Nephron progenitor cell (in vitro differentiated cells): ENCODE measurements at places on chromosomes 11 and 22.

GRCh38 chr11:128827191-128827893, 39.8 kb downstream of the KCNJ1 start:
- H3K4me3 ChIP-seq, result no peak overlapping the region
- peaks cover 24% of the 10 kb centered on the region for H3K27me3 ChIP-seq
- no peak for DNase-seq
- H3K4me1 ChIP-seq, result peaks cover 40% of the 10 kb centered on the region
- no peaks in the 10 kb centered on the region for H3K36me3 ChIP-seq

- H3K4me1 ChIP-seq, result peaks cover 48% of the 10 kb centered on the region
- peaks cover 35% of the 10 kb centered on the region for H3K27me3 ChIP-seq
- DNase-seq, result no peak
- peaks cover 34% of the 10 kb centered on the region for H3K36me3 ChIP-seq
- H3K4me3 ChIP-seq, result no peak overlapping the region
These were observed 2.8 kb upstream of the PHLDB1 start for GRCh38 chr11:118604566-118604965.

GRCh38 chr11:72594493-72595291, 79.5 kb downstream of the PDE2A start:
- H3K4me3 ChIP-seq, result no peak overlapping the region
- H3K27me3 ChIP-seq, result peaks cover 81% of the 10 kb centered on the region
- H3K36me3 ChIP-seq, result no peaks in the 10 kb centered on the region
- peaks cover 43% of the 10 kb centered on the region for H3K4me1 ChIP-seq

DNA sequence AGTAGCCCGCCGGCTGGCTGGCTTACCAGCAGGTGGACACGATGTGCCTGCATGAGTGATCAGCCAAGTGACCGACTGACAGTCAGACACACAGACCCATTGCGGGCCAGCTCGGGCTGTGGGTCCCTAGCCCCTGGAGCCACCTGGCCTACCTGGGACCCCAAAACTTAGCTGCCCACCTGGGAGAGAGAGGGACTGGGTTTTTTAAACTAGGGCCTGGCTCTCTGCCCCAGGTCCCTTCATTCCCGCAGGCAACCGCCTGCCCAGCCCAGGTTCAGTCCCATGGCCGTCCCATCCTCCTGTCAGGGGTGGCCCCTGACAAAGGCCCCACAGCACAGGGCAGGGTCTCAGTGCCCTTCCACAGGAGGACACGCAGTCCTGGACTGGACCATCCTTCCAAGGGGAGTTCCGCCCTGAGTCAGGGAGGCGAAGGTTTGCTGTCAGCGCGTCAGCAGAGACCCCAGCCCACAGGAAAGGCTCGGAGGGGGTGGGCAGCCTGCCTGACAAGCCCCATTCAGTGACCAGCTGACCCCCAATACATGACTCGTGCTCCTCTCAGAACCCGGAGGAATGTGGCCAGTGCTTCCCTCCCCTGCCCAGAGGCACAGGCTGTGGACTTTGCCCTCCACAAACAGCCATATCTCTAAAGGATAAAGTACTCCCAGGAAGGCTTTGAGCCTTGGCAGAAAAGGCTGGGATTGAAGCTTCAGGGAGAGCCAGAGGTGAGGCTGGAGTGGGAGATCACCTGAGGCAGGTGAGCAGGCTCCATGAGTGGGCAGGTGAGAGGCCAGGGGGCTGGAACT, 8.4 kb downstream of the SLCO2B1 start:
- H3K27me3 ChIP-seq, result peaks cover 17% of the 10 kb centered on the region
- H3K27ac ChIP-seq, result no peak overlapping the region
- no peak overlapping the region for H3K4me3 ChIP-seq
- H3K4me1 ChIP-seq, result peaks cover 16% of the 10 kb centered on the region

DNA sequence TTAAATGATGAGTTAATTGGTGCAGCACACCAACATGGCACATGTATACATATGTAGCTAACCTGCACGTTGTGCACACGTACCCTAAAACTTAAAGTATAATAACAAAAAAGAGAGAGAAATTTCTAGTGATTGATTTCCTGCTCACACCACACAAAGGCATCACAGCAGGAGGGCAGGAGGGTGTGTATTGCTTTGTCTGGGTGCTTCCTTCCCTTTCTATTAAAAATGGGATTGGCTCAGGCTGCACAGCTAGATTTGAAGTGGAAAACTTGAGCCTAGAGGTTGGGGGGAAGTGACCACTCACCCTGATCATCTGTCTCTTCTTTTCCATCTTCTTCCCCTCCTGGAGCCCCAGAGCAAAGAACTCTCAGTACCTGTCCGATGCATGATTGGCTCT, 944 bp upstream of the SCGB1D2 start:
- H3K4me1 ChIP-seq, result peaks cover 6% of the 10 kb centered on the region

DNA sequence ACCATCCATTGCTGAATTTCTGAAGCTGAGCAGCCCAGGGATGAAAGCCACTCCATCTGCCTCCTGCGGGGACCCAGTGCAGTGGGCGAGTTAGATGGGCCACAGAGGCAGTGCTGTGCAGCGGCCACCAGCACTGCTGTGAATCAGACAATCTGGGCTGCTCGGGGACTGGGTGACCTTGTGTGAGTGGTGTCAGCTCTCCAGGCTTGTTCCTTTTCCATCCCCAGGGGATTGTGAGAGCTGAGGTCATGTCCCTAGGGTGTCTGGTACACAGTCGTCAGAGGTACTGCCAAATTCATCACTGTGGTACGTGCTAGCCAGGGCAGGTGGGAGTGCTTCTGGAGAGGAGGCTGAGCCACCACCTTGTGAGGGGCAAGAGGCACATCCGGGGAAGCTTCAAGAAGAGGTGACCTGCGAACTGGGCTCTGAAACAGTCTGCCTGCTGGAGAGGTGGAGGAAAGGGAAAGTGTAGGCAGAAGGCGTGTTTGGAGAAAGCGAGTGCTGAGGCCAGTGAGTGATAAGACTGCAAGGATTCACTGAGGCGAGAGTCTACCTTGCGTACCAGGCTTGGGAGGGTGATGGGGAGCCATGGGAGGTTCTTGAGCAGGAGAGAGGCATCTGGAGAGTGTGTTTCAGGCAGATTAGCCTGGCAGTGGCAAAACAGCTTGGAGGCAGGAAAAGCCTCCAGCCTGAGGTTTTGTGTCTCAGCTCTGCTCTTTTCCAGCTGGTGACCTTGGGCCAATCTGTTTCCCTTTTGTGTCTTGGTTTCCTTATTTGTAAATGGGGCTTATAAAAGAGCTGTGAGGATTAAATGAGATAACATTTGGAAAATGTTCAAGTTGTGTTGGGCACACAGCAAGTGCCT, 22.7 kb downstream of the CACNA1I start:
- peak overlapping the region; percentile 12 for H3K27ac ChIP-seq
- H3K36me3 ChIP-seq, result no peaks in the 10 kb centered on the region
- no peak for DNase-seq
- peaks cover 25% of the 10 kb centered on the region for H3K27me3 ChIP-seq
- peaks cover 36% of the 10 kb centered on the region for H3K4me1 ChIP-seq
- H3K4me3 ChIP-seq, result no peak overlapping the region

DNA sequence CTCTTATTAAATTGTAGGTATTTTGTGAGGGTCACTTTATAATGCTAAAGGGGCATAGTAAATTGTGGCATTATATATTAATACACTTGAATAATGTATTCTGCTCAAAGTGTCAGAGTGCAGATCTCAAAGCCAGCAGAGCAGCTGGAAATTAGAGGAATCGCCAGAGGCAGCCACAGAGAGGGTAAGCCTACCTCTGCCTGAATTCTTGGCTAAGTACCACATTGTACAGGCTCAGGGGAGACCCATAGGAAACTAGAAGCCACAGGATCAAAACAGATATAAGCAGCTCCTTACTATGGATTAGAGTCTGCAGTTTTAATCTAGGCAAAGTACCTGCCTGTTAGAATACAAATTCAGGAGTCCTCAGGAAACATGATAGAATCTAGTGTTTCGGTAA, 249.3 kb downstream of the DDX10 start:
- peaks cover 13% of the 10 kb centered on the region for H3K36me3 ChIP-seq
- DNase-seq, result no peak
- H3K27me3 ChIP-seq, result no peaks in the 10 kb centered on the region

DNA sequence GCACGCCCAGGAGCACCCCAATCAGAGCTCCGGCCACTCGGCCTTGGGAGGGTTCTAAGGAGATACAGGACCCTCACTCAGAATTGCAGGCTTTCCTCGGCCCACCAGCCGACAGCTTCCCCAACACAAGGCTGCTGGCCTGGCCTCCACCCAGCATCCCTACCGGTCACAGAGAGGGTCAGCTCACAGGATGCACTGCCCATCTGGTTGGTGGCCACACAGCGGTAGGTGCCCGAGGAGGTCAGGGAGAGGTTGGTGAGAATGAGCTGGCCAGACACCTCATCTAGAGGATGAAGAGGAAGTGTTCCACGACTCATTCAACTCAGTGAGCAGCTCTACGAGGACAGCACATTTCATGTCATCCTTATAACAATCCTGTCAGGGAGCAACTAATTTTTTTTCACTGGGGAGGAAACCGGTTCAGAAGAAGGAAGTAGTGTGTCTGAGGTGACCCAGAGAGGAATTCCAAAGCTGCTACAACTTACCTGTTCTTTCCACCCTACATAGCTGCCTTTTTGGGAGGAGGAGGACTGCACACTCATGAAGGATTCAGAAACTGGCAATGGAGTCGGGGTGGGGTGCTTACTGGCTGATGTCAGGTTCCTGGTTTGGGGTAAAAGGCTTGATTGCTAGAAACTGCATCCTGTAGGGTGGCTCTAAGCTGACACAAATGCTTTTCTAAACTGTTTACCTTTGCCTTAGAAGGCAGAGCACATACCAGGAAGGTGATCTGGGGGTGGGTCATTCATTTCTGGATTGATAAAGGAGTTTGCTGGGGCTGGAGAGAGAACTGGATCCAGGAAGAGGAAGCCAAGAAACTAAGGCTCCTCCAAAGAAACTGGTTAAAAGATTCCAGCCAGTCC, 3.3 kb downstream of the VSIG2 start:
- peaks cover 30% of the 10 kb centered on the region for H3K4me1 ChIP-seq
- peaks cover 100% of the 10 kb centered on the region for H3K27me3 ChIP-seq
- DNase-seq, result no peak
- no peak overlapping the region for H3K4me3 ChIP-seq
- H3K36me3 ChIP-seq, result no peaks in the 10 kb centered on the region

DNA sequence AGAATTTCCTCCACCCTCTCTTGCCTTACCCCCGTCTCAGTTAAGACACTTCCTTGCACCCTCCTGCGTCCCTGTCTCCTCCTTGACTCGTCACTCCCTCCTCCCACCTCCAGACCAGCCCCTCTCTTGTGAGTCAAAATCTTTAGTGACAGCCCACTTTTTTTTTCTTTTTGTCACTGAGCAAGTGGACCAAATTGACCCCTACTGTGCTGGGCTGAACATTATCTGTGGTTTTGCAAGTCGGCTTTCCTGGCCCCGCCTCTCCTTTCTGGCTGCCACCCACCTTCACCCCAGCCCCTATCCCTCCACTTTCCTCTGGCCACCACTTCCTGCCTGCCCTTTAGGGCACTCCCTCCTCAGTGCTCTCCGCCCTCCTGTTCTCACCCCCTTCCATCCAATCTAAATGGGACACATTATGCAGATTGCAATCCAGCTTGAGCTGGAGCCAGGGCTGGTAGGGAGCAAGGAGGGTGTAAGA, at the start of gene APLNR:
TSS of gene APLNR (minus strand) at position 47 of the 478 bp plus-strand sequence. CDS start 246 bp downstream, outside the sequence.
- peaks cover 3% of the 10 kb centered on the region for H3K27me3 ChIP-seq
- DNase-seq, result peak; percentile 32
- H3K4me3 ChIP-seq, result peak within 1 kb of the TSS; percentile 76
- H3K36me3 ChIP-seq, result no peaks in the 10 kb centered on the region

DNA sequence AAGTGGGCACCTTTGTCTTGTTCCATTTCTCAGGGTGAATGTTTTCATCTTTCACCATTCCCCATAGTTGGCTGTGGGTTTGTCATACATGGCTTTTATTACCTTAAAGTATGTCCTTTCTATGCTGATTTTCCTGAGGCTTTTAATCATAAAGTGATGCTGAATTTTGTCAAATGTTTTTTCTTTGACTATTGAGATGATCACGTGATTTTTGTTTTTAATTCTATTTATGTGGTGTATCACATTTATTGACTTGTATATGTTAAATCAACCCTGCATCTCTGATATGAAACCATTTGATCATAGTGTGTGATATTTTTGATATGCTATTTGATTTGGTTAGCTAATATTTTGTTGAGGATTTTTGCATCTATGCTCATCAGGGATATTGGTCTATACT, 216.4 kb upstream of the FAT3 start:
- H3K4me3 ChIP-seq, result no peak overlapping the region
- DNase-seq, result no peak
- H3K27me3 ChIP-seq, result no peaks in the 10 kb centered on the region

- peaks cover 7% of the 10 kb centered on the region for H3K27me3 ChIP-seq
- H3K4me1 ChIP-seq, result peaks cover 83% of the 10 kb centered on the region
- peak overlapping the region; percentile 75 for H3K4me3 ChIP-seq
- no peaks in the 10 kb centered on the region for H3K36me3 ChIP-seq
- DNase-seq, result no peak
These were observed 63.7 kb downstream of the PPFIBP2 start for GRCh38 chr11:7577291-7578190.

DNA sequence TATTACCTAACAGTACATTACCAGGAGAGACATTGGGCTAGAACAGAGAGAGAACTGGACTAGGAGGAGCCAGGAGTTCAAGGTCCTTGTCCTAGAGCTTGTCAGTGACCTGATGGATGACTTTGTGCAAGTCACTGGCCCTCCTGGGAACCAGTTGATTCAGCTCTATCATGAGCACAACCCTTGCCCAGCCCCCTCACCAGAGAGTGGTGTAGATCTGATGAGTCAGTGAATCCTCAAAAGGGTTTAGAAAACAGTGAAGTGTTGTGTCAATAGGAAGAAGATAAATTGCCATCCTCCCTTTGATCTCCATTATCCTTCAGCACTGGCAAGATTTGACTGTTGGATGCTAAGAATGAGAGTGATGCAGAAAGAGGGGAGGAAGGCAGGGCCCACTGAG, 24.3 kb downstream of the NEU3 start:
- DNase-seq, result no peak
- H3K27ac ChIP-seq, result no peak overlapping the region
- H3K4me1 ChIP-seq, result peaks cover 19% of the 10 kb centered on the region
- no peak overlapping the region for H3K4me3 ChIP-seq

GRCh38 chr22:32603651-32604540, 129.3 kb downstream of the FBXO7 start:
- peak overlapping the region; percentile 23 for H3K27ac ChIP-seq
- no peak overlapping the region for H3K4me3 ChIP-seq
- peaks cover 8% of the 10 kb centered on the region for H3K27me3 ChIP-seq
- no peaks in the 10 kb centered on the region for H3K36me3 ChIP-seq

DNA sequence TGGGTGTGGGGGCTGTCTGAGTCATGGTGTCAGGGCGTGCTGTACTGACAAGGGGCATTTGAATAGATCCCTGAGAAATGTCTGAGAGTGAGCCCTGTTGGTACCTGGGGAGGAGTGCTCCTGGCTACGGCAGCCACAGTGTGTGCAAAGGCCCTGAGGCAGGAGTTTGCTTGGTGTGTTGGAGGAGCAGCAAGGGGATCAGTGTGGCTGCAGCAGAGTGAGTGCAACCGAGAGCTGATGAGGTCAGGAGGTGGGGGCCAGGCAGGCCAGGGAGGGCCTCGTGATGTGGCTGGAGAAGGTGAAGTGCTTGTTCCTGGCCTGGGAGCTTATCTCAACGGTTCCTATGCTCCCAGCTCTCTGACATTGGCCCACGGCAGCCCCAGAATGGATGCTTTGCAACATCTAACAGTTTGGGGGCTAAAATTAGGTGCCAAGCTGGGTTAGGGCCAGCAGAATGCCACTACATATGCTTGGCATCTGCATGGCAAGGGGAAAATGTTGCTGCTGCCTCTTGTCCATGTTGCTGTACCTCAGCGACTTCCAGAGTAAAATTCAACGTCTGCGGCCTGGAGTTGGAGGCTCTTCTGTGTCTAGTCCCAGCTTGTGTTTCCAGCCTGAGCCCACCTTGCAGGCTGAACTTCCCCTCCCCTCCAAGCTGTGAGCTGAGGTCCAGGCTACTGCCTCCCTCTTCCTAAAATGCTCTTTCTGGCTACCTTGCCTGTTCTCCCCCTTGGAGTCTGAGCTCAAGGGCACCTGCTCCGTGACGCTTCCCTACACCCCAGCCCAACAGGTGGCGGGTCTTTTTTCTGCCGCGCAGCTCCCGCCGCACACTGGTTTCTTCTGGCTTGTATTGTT, 48.2 kb upstream of the MYEOV start:
- H3K36me3 ChIP-seq, result no peaks in the 10 kb centered on the region
- peaks cover 39% of the 10 kb centered on the region for H3K27me3 ChIP-seq
- no peak overlapping the region for H3K4me3 ChIP-seq
- no peak for DNase-seq
- H3K27ac ChIP-seq, result no peak overlapping the region
